Stimulated activated CD8-positive, alpha-beta memory T cell treated with anti-CD3 and anti-CD28 coated beads, Interleukin-7, amount 100 ng/mL, for 24 hours (primary cell): ENCODE measurements at places on chromosomes 5 and 9.

DNA sequence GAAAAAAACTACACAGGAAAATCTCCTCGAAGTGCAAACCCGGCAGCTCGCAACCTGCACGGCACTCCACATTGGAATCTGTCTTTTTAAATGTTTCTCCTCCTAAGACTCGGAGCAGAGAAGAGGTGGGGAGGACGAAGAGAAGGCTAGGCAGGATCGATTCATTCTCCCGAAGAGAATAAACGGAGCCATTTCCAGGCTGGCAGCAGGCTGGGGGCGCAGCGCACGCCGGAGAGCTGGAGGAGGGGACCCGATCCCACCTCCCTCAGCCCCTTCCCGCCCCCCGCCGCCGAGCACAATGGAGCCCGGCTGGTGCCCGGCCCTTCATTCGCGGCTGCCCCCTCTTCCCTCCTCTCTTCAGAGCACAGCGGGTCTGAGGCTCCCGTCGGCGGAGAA lies 628 bp downstream of the HOMER1 start:
- DNase-seq: no peak

DNA sequence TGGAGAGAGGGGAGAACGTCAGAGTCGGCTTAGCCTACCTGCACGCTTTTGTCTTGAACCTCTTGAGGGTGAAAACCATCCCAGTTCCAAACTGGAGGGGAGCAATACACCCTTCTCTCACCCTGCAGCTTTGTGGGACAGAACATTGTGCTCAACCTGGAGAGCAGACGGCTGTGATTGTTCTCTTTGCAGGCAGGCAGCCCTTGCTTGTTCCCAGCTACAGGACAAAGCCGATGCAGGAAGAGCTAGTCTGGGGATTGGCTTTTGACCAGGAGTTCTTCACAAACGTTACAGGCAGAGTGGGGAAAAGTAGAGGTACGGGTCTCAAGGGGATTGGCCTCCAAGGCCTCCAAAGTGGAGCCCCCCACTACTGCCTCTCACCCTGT lies 33.9 kb upstream of the ARHGAP26 start:
- no peak for DNase-seq

GRCh38 chr5:133336121-133336968 lies 276.0 kb downstream of the FSTL4 start:
- no peak for DNase-seq

DNA sequence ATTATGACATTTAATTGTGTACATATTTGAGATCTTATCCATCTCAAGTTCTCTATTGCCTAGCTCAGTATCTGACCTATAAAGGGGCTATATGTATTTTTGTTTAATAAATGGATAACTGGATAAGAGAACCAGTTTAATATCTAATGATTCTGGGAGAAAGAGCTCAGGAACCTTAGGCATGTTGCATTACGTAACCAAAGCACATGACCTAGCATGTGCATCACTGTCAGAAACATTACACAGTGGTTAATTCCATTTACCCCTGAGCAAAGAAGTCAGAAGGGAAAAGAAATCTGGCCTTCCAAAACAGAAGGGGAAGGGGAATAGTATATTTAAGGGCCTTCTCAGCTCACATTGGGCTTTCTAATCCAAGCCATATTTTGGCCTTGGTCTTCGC lies 12.3 kb downstream of the PAPPA start:
- no peak for DNase-seq

DNA sequence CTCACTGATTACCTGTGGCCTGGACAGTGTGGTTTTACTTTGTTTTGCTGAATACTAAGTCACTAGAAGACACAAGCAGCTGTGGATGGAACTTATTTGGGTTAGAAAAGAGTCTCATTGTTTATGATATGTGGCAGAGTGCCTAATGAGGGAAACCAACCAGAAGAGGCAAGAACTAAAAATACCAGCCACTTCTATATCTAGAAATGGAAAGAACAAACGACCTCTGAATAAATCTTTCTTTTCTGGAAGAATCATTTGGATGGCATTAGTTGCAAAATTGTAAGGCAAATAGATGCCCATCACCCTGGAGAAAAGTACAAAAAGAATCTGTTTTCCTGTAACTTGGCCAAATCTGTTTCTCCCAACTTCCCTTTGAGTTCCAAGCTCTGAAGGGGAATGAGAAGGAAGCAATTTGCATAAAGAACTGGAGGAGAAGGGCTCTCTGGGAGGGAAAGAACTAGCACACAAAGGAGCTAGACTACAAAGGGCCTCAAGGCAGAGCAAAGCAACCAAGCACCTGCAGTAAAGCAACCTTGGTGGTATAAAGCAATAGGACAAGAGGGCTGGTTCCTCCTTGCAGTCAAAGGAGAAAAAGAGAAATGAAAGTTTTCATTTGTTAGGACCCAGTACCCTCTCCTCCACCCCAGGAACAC lies 455.4 kb downstream of the CAAP1 start:
- DNase-seq: no peak

GRCh38 chr5:105150323-105150722 lies 1587.7 kb upstream of the NUDT12 start:
- no peak for DNase-seq

DNA sequence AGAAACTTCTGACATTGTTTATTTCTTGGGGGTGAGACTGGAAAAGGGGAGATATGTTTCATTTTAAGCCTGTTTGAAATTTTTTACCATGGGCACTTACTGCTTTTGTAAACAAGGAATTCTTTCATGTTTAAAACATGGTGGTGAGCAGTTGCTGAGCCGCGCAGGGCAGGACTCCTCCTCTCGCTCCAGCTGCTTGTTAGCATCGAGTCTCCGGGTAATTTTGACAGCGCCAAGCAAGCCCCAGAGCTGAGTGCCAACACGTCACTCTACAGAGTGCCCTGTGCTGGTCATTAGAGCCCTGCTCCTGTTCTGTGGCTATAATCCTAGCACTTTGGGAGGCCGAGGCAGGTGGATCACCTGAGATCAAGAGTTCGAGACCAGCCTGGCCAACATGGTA lies 116.5 kb upstream of the MSX2 start:
- no peak for DNase-seq
